ENCODE measurements at places on chromosomes 7 and 10. TPM values are rescaled to one million over a fixed set of nuclear protein-coding genes. Genes with fewer than 3 reads are reported as not detected.

Gene XPNPEP1
- 101 TPM for total RNA-seq

Gene SPAG6
- total RNA-seq: not detected

Gene PAX4
- not detected for total RNA-seq

Gene CALML5
- total RNA-seq: not detected

Gene HOXA7
- total RNA-seq: 0.58 TPM

Gene EGR2
- 5.1 TPM for total RNA-seq

Gene RAMP3
- total RNA-seq: not detected

Gene BHLHA15
- 0.26 TPM for total RNA-seq

Gene NXPH1
- not detected for total RNA-seq

Gene XRCC2
- total RNA-seq: 0.09 TPM

Gene GATA3
- 0.35 TPM for total RNA-seq

Gene ADGRA1
- not detected for total RNA-seq

Gene PLOD3
- total RNA-seq: 68.8 TPM

Gene NEBL
- 14.7 TPM for total RNA-seq

Gene ALDH18A1
- total RNA-seq: 55.8 TPM

Gene AKR1D1
- not detected for total RNA-seq

Gene GOLGA7B
- not detected for total RNA-seq

Gene UNCX
- not detected for total RNA-seq

Gene PLXDC2
- total RNA-seq: 10.6 TPM

Gene CYP2C19
- total RNA-seq: not detected

Gene AASS
- 21.1 TPM for total RNA-seq

Gene CRHR2
- total RNA-seq: not detected
